ENCODE measurements at places on chromosomes 16 and 17.

GRCh38 chr17:917941-918740 is 61.4 kb downstream of the NXN start:
- no peak for DNase-seq

DNA sequence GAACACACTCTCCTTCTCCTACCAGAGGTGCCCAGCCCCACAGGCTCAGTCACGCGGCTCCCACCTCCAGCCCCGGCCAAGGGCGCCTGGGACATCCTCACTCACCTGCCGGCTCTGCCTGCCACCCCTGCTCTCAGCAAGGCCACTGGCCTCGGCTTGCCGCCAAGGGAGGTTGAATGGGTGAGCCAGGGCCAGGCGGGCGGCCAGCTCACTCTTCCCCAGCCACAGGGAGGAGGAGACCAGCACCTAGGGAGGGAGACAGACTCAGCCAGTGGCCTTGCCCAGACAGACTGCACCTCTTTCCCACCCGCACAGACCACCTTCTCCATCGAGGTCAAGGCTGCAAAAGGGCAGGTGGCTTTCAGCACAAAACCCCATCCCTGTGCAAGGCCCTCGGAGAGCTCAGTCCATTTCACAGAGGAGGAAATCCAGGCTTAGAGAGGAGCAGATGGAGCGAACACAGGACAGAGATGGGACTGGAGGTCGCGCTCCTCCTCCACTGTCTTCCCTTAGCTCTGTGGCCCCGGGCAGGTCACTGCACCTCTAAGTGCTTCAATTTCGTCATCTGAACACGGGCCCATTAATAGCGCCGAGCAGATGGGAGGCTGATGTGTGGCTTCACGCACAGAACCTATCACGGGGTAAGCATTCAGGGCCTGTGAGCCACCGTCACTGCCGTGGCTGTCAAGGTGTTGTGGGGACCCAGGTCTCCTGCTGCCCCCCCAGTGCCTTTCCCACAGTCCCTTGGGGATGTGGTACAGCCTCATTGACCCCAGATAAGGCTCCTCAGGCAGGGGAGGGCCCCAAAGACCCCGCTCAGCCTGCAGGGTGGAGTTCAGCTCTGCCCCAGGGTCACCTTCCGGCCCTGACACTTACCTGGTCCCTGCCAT is 56.1 kb downstream of the RMI2 start:
- DNase-seq: no peak

DNA sequence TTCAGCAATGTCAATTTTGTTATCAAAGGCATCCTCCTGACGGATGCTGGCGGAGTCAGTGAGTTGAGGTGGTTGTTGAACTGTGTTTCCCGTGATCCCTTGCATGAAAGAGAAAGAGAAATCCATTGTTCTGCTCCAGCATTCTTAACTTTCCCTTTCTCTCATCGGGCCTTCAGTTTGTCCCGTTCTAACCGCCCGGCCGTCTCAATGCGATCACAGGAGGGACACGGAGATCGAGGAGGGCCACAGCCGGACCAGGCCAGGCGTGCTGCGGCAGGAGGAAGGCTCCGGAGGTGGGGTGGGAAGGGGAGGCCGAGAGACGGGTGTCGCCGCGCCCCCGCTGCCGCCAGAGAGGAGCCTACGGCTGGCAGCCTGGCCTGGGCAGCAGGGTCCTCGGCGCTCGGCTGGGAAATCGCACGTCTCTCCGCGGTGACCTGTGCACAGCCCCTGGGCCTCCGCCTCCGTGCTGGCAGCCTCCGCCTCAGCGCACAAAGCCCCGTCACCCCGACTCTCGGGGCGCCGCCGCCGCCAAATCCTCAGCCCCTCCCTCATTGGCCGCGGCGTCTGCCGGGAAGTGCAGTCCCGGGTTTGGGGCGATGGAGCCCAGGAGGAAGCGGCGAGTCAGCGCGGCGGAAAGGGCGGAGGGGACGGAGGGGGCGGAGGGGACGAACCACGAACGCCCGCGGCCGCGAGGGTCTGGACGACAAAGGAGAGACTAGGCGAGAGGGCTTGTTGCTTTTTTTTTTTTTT is 38.1 kb downstream of the SOST start:
- DNase-seq: peak; percentile 60

DNA sequence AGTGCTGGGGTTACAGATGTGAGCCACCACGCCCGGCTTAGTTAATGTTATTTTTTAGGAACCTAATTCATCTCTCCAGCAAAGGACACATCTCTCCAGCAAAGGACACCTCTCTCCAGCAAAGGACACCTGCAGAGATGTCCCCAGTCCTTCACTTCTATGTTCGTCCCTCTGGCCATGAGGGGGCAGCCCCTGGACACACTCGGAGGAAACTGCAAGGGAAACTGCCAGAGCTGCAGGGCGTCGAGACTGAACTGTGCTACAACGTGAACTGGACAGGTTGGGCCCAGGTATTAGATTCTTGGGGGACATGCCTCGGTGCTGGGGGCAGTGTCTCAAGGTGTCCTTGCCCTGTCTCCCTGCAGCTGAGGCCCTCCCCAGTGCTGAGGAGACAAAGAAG is 4.7 kb downstream of the PFAS start:
- DNase-seq: no peak

- DNase-seq: no peak
Observed at GRCh38 chr16:16120044-16120381, 103.3 kb downstream of the ABCC6 start.

- DNase-seq: no peak
Observed at GRCh38 chr17:28567604-28568003, 3.7 kb downstream of the PIGS start.

- DNase-seq: no peak
Observed at GRCh38 chr16:12349936-12350850, 373.7 kb downstream of the SNX29 start.

- no peak for DNase-seq
Observed at GRCh38 chr17:14715561-14715960, 414.7 kb downstream of the HS3ST3B1 start.
